ENCODE measurements at places on chromosomes 5 and 9.

GRCh38 chr5:35861718-35862117, 5.0 kb downstream of the IL7R start:
- no peak for DNase-seq

DNA sequence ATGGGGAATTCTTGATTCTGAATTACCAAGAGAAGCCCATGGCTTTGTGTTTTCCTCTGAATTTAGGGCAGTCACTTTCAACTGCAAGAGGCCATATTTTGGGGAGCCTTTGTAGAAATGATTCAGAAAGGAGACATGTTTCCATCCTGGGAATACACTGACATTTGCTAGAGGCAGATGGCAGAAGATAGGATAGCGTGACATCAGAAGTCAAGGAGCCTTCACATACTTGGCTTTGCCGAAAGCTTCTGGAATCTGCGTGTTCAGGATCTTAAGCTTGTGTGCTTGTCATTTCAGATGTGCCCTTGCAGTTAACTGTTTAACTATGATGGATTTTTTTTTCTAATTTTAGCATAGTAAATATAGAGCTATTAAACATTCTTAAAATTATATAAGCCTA, 296.2 kb downstream of the ARHGEF28 start:
- no peak for DNase-seq

- DNase-seq: no peak
These were observed 49.5 kb upstream of the TYRP1 start for GRCh38 chr9:12643686-12644085.

DNA sequence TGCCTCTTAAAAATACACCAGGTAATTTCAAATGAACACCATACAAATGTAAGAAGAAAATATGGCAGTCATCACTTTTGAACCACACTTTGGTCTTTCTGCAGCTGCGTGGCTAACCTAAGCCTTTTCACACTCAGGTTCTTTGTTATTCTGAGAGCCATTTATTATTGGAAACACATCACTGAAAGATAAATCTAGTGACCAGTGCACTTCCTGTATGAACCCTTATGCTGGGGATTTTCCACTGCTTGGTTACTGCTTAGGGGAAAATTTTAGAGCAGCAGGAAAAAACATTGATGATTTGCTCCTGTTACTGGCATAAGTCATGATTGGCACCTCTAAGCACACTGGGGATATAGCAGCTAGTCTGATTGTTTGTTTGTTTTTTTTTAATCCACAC, 58.6 kb upstream of the RANBP3L start:
- DNase-seq: no peak

DNA sequence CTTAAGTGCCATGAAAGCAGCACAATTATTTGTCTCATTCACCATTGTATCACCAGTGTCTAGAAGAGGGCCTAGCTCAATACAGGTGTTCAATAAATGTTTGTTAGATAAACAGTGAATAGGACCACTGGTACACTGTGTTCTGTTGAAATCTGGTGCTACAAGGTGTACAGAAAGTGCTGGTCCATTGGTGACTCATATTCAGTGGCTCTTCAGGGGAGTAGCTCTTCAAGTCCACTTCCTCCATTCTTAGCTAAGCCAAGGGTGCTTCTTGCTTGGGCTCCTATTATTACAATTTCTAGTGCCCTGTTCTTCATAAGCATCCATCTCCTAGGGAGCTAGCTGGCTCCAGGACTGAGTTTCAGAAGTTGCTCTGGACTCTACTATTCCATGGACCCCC, 6.4 kb upstream of the FCHO2 start:
- DNase-seq: no peak

DNA sequence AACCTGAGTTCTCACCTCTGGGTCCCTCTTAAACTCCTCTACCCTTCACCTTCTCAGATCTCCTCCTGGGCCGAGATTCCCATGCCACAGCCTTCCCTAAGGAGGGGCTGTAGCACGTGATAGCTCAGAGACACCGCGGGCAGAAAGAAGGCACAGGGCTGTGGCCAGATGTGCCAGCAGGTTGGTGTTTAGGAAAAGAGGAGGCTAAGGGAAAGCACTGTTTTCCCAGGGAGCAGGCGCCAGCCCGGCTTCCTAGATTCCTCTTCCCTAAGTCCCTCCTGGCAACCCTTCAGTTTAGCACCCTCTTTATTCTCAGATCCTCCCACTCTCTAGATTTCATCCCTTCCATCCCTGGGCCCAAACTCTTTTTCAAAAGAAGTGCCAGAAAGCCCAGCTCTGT, 59.4 kb upstream of the CCNG1 start:
- DNase-seq: no peak

DNA sequence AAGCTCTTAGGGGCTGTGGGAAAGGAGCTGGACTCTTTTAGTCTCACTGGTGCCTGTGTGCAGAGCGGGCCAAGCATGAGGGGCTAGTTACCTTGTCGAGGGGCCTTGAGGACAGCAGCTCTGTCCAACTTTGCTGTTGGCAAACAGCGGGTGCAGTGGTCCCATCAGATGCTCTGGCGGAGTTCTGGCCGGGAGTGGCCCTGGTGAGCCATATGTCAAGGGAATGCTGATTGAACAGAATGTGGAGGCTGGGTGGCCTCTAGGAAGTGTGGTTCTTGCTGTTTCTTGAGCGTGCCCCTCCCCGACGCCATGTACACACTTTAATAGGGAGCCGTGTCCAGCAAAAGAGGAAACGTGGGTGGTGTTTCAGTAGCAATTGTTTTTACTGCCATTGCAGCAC, 3.6 kb upstream of the ADAMTS2 start:
- no peak for DNase-seq

GRCh38 chr5:74182603-74183002, 457.9 kb downstream of the ENC1 start:
- no peak for DNase-seq

- DNase-seq: no peak
These were observed 165.0 kb upstream of the HMHB1 start for GRCh38 chr5:143646961-143647360.

DNA sequence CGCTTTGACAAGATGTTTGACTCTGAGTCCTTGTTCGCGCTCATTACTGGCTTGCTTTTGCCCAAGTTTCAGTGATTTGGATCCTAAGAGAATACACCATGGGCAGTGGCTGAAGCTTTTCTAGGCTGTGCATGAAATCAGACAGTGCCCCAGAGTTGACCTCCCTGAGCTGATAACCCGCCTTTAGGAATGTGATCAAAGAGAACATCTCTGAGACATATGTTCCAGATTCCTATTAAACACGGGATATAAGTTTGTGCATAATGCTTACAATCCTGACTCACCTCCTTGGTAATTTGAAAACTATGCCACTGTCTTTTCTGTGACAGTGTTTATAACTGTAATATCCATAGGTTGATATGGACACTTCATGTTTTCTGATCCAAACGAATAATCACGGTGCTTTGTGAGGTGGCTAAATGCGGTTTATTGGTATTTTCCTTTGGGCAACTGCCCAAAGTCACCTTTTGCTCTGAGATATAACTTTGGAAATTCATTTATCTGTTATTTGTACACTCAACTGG, 732.9 kb downstream of the MTRR start:
- DNase-seq: no peak

GRCh38 chr5:164728733-164729132, 1223.3 kb downstream of the MAT2B start:
- no peak for DNase-seq

DNA sequence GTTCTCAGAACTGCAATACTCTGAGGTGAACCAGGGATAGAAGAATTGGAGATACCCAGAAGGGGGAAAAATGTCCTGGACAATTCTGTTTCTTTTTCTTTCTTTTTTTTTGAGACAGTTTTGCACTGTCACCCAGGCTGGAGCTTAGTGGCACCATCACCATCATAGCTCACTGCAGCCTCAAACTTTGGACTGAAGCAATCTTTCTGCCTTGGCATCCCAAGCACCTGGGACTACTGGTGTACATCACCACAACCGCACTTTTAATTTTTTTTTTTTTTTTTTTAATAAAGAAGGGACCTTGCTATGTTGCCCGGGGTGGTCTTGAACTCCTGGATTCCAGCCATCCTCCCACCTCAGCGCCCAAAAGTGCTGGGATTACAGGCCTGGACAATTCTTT, 1.9 kb downstream of the EMB start:
- DNase-seq: no peak

DNA sequence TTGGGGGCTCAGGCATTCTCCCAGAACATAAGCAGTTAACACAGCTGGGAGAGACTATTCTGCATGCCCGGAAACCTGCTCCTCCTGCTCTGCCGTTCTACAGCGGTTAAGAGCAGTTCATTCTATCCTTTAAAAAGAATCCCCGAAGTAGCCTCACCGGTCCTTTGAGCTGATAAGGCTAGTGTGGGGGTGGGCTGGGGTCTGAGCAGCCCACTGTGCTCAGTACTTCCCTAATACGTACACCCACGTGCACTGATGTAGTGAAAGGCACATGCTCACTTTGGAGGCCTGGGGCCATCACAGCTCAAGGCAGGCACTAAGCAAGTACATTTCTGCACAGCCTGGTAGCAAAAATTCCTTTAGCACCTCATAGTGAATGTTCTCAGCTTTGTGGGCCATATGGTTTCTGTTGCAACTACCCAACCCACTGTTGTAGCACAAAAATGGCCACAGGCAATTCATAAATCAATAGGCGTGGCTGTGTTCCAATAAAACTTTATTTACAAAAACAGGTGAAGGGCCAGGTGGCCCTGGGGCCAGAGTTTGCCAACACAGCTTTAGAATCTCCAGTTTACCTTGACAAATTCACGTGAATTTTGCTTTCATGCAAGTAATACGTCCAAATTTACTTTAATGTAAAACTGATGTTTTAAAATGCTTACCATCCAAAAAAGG, 136.4 kb downstream of the ZNF354C start:
- no peak for DNase-seq

DNA sequence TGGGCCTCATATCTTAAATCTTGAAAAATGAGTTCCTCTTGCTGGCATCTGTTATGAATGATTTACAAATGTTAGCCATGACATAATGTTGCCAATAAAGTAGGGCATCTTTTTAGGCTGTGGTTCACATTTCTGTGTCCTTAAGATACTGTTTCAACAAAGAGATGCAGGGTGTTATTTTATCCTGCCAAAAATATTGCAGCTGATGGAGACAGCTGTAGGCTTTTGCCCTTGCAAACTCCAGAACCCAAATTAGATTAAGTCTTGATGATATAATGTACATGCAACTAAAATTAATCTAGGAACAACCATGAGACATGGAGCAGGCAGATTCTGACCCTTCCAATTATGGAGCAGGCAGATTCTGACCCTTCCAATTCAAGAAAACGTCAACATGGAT, 228.2 kb upstream of the GRIN3A start:
- DNase-seq: no peak

GRCh38 chr9:72349240-72349639, 15.8 kb downstream of the ZFAND5 start:
- DNase-seq: no peak
